ENCODE measurements at places on chromosomes 12 and 14.

DNA sequence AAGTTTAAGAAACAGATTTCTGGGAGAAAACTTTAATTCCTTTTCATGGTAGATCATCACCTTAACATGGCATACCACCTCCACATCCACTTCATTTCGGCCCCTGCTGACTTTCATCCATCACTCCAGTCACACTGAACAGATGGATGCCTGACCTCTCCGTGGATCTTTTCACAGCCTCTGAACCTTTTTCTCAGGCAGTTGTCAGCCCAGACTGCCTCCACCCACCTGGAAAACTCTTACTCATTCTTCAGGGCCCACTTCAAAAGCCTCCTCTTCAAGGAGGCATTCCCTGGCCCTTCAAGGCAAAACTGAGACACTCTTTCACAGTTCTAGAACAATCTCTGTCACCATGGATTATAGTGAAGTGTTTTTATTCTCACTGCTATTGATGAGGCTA, 52.9 kb downstream of the GXYLT1 start:
- no peak for DNase-seq

DNA sequence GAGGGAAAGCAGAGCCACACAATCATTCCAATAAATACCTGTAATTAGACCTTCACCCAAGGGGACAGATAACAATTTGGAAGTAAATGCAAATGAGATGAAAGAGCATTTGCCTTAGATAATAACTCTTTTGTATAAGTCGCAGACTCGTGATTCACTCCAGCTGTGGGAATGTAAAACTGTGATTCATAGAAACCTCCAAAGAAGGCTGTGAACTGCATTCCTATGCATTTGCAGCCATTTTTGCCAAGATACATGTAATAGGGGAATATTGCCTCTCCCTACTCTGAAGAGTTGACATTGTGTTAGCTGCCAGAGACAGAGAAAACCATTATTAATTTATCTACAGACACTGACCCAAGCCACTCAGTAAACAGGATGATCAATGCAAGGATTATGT, 181.9 kb upstream of the ARHGAP5 start:
- no peak for DNase-seq

DNA sequence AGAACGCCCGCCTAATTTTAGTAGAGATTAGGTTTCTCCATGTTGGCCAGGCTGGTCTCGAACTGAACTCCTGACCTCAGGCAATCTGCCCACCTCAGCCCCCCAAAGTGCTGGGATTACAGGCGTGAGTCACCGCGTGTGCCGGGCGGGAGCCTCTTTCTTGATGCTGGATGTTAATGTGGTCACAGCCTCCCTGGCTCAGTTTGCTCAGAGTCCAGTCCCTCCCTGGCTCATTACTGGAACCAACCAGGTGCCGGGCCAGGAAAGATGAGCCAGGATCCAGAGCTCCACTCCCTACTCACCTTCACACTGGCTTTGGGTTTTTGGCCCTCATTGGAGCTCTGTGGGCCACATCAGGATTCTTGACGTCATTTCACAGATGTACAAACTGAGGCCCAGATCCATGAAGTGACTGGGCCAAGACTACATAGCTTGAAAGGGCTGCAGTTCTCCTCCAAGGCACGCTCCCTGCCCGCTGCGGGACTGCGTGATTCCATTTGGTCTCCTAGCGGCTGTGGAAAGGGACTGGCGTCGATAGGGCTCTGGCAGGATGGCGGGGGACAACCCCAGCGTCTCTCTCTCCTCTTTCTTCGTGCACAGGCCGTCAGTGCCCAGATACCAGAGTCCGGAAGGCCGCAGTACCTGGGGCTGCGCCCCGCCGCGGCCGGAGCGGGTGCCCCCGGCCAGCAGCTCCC, 5.1 kb upstream of the SHMT2 start:
- DNase-seq, result no peak

- DNase-seq, result no peak
Observed at GRCh38 chr14:29687866-29688265, 239.8 kb downstream of the PRKD1 start.

- DNase-seq, result no peak
Observed at GRCh38 chr12:15931590-15932053, 20.5 kb downstream of the DERA start.

- no peak for DNase-seq
Observed at GRCh38 chr12:132638541-132639408, 20.2 kb downstream of the P2RX2 start.

- DNase-seq, result no peak
Observed at GRCh38 chr12:45669792-45670191, 59.7 kb upstream of the ARID2 start.

DNA sequence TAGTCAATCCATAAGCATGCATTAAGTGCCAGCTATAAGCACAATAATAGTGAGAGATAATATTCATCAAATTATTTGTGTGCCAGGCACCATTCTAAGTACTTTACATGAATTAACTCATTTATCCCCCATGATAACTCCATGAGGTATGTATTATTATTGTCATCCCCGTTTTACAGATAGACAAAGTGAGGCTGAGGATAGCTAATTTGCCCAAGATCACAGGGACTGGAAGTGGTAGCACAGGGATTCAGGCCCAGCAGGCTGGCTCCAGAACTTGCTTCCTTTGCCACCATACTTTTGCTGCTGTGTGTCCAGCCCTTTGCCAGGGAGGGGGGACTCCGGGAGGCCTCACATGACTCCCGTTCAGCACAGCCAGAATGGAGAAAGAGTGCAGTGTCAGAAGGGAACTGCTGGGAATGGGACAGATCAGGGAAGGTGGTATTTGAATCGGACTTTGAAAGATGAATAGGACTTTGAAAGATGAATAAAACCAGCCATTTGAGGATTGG, 128.0 kb upstream of the PWP1 start:
- DNase-seq, result no peak
